ENCODE measurements at places on chromosomes 5 and 9. TPM values are rescaled to one million over a fixed set of nuclear protein-coding genes. Genes with fewer than 3 reads are reported as not detected.

DNA sequence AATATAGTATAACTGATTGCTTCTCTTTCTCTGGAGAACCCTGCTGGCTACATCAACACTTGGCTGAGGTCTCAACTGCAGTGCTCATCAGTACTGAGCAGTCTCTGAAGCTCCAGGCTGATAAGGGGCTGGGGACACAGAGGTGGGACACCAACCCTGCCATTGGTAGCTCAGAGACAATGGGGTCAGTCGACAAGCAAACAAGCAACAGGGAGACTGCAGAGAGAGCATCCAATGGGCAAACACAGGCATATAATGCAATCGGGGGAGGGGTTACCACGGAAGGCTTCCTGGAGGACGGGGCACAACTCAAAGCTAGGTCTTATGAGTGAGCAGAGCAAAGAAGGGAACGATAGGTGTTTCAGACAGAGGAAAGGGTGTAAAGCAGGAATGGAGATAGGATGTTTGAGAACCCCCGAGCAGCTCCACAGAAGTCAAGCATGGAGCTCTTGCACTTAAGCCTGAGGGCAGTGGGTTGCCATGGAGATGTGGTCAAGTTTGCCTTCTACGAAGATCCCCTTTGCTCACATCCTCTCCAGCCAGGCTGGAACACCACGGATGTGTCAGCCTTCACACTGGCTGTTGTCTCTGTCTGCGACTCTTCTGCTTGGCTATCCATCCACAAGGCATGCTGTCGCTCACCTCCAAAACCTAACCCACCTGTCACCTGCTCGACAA, 21.5 kb upstream of the AKNA start:
- DNase-seq = no peak

- DNase-seq = no peak
Measured at GRCh38 chr5:14357441-14357840, 214.3 kb downstream of the TRIO start.

- no peak for DNase-seq
Measured at GRCh38 chr5:307306-307705, 14.2 kb upstream of the AHRR start.

SPINK5 gene
- 4.0 TPM for polyA plus RNA-seq

GRCh38 chr9:36780186-36780585, 207.5 kb downstream of the MELK start:
- no peak for DNase-seq
